Left cardiac atrium (tissue), 4 donors: ENCODE measurements at places on chromosomes 4 and X.

GRCh38 chr4:37670249-37670648 lies 15.9 kb downstream of the RELL1 start:
- no peak for DNase-seq

GRCh38 chrX:152997337-152997736 lies 3.4 kb upstream of the PNMA5 start:
- no peak for DNase-seq

DNA sequence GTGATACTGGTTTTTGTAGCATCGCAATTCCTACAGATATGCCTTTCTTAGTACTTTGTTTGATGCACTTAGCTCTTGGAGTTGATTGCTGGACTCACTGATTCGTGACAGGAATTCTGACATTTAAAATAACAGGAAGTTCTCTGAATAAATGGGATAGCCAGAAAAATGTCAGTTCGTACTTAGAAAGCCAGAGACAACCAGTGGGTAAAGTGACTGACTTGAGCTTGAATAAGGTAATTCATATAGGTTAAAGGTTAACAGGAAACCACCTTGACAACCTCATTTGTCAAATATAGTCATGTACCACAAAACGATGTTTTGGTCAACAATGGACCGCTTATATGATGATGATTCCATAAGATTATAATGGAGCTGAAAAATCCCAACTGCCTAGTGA lies 181.4 kb downstream of the RPA4 start:
- DNase-seq = no peak

- no peak for DNase-seq
These were observed 2.3 kb downstream of the FRMPD3 start for GRCh38 chrX:107451731-107452130.

- DNase-seq = no peak
These were observed 216.6 kb downstream of the PDGFC start for GRCh38 chr4:156754832-156755570.

- no peak for DNase-seq
These were observed 816.4 kb upstream of the FRG1 start for GRCh38 chr4:189124149-189124758.

- no peak for DNase-seq
These were observed 165.0 kb downstream of the RAPGEF2 start for GRCh38 chr4:159267869-159268285.

GRCh38 chr4:78796526-78796925 lies 20.4 kb downstream of the BMP2K start:
- DNase-seq = no peak

DNA sequence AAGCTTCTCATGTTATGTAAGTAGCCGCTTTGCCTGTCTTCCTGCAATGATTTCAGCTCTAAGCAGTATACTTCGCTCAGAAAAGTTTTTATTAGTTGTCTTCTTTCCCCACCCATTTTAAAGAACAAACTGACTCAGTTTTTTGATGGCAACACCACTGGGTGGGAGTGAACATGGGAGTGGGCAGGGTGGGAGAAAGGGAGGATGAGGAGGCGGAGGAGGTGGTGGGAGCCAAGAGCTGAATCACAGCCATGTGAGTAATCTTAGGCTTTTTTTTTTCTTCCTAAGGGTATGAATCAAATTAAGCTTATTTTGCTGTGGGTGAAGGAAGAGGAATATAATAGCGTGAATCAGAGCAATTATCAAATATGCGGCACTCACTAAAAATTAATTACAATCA lies 574.3 kb upstream of the DIPK2B start:
- peak; percentile 41 for DNase-seq

- DNase-seq = no peak
These were observed 201.2 kb downstream of the MID1IP1 start for GRCh38 chrX:39002466-39002865.

- no peak for DNase-seq
These were observed 10.4 kb downstream of the KIT start for GRCh38 chr4:54668014-54668611.

- no peak for DNase-seq
These were observed 12.4 kb downstream of the SMIM14 start for GRCh38 chr4:39626261-39626660.

- DNase-seq = no peak
These were observed 801.8 kb downstream of the STIM2 start for GRCh38 chr4:27662426-27662825.

GRCh38 chrX:12701628-12702027 lies 89.6 kb upstream of the PRPS2 start:
- DNase-seq = peak; percentile 25

DNA sequence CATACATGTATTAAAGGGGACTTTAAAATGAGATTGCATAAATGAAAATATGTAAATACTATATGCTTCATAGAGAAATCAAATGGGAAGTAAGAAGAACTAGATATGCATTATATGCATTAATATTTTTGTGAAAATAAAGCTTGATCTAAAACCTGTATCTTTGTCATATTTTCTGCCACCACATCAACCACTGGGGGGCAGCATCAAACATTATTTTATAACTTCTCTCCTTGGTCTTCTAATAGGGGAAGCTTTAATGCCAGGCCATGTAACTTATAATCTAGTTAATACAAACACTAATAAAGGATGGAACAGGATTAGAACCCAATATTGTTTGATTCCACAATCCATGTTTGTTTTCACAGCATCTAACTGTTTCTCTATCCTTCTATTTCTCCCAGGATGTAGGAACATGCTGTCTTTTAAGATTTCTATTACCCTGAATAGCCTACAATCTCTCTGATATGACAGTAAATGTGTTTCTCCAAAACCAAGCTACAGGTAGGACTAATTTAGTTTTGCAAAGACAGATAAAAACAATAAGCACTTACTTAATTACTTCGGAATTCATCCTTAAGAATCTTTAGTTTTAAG lies 10.0 kb downstream of the QRFPR start:
- peak; percentile 44 for DNase-seq

GRCh38 chr4:169437299-169438047 lies 166.7 kb upstream of the SH3RF1 start:
- DNase-seq = no peak

GRCh38 chr4:189828081-189828697 lies 112.5 kb upstream of the FRG1 start:
- DNase-seq = no peak

- DNase-seq = no peak
These were observed 1147.6 kb upstream of the PCDH10 start for GRCh38 chr4:132001542-132001941.

- DNase-seq = no peak
These were observed 66.6 kb downstream of the METTL14 start for GRCh38 chr4:118751629-118752323.

DNA sequence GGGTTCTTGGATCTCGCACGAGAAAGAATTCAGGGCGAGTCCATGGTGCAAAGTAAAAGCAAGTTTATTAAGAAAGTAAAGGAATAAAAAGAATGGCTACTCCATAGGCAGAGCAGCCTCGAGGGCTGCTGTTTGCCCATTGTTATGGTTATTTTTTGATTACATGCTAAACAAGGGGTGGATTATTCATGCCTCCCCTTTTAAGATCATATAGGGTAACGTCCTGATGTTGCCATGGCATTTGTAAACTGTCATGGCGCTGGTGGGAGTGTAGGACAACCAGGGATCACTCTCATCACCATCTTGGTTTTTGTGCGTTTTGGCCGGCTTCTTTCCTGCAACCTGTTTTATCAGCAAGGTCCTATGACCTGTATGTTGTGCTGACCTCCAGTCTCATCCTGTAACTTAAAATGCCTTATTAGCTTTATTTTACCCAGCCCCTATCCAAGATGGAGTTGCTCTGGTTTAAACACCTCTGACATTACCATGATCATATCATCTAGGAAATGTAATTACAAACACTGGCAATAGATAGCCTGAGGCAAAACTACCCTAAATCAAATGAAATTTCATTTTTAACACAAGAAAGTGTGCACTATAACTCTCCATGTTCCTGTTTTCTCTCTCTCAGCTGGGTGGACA lies 94.3 kb upstream of the ATXN3L start:
- no peak for DNase-seq

DNA sequence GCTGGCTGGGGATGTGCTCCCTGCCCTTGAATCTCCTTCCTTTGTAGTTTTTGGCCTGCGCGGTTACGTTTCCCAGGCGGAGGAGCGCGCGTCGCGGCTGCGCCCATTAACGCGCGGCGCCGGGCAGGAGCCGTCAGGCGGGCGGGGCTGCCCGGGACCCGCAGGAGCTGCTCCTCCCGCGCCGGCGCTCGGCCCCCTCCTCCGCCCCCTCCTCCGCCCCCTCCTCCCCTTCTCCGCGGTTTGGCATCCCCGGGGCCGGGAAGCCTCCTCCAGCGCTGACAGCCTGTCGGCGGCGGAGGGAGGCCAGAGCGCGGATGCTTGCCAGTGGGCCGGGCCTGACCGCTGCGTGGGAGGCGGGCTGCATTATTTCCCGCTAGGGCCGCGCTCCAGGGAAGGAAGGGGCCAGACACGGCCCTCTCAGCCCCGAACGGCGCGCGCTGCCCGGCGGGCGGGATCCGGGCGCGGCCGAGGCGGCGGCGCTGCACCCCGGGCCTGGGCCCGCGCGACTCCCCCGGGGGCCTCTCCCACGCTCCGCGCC lies at the start of gene DCLK2:
TSS of gene DCLK2 (plus strand) at position 405 of the 538 bp plus-strand sequence. CDS start 583 bp downstream, outside the sequence.
- DNase-seq = peak; percentile 87

- DNase-seq = no peak
These were observed 101.9 kb downstream of the QRFPR start for GRCh38 chr4:121278811-121279368.

- DNase-seq = no peak
These were observed 726.0 kb downstream of the C4orf33 start for GRCh38 chr4:129821963-129822362.

GRCh38 chrX:77668391-77669237 lies 117.4 kb downstream of the ATRX start:
- no peak for DNase-seq
